Aorta (tissue), 5 donors: ENCODE measurements at places on chromosomes 3 and 15. TPM values are rescaled to one million over a fixed set of nuclear protein-coding genes. Genes with fewer than 3 reads are reported as not detected.

DNA sequence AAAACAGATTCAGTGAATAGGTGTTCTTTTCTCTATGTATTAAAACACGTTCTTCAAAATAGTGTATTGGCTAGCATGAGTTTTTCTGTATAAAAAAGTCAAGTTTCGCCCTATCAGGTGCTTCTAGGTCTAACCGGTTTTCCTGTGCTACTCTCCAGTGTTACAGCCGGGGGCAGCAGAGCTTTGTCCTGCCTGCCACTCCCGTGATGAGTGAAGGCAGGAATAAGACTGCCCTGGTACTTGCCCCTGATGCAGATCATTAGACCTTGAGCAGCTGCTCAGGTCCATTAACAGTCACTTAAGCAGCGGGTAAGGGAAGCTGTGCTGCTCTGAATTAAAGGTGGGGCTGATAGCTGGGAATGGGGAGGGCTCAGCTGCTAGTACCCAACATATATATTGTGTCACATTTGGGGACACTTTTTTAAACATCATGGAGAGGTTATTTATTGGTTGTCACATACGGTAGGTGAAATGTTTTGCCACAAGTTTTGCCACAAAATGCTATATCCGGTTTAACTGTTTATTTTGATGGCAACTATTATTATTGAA, 1.3 kb upstream of the UNC13C start:
- peak; percentile 70 for DNase-seq

- no peak for DNase-seq
Measured at GRCh38 chr15:55372701-55373440, 35.3 kb downstream of the CCPG1 start.

GRCh38 chr3:73924048-73924447, 299.3 kb upstream of the PDZRN3 start:
- no peak for DNase-seq

- DNase-seq = no peak
Measured at GRCh38 chr15:83899670-83900069, 245.7 kb downstream of the ADAMTSL3 start.

The LARP6 gene
- 49.7 TPM for total RNA-seq

The AP3S2 gene
- 33.2 TPM for total RNA-seq

- no peak for DNase-seq
Measured at GRCh38 chr15:100464888-100465287, 63.9 kb downstream of the CERS3 start.

The EXOG gene
- total RNA-seq = 14.8 TPM

The HESX1 gene
- total RNA-seq = 1.9 TPM

- no peak for DNase-seq
Measured at GRCh38 chr15:39362821-39363561, 217.9 kb upstream of the THBS1 start.

GRCh38 chr3:187027531-187028278, 97.4 kb downstream of the ST6GAL1 start:
- no peak for DNase-seq

The SCN5A gene
- 2.0 TPM for total RNA-seq

GRCh38 chr3:28637742-28638141, 289.1 kb upstream of the AZI2 start:
- DNase-seq = no peak

DNA sequence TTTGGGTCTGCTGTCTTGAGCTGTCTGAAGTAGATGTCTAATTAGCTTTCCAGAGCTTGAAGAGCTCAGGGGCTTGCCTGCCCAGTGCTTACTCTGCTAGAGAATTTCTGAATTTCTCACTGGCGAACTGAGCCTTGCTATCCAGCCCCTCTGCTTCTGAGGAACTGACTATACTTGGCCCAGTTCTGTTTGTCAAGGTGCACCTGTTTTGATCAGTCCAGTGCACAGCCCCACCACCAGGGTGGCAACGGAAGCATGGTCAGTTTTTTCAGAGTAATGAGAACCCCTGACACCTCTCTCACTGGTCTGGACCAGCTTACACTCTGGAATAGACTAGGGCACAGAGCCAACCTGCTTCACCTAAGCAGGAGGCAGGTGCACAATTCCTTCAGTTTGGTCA, 25.2 kb downstream of the ITGB5 start:
- no peak for DNase-seq

The ZBBX gene
- total RNA-seq = not detected

GRCh38 chr15:93519599-93519998, 430.6 kb upstream of the RGMA start:
- no peak for DNase-seq

GRCh38 chr15:69810431-69811354, 287.0 kb downstream of the TLE3 start:
- DNase-seq = no peak
